ENCODE measurements at places on chromosomes 3 and 15.

DNA sequence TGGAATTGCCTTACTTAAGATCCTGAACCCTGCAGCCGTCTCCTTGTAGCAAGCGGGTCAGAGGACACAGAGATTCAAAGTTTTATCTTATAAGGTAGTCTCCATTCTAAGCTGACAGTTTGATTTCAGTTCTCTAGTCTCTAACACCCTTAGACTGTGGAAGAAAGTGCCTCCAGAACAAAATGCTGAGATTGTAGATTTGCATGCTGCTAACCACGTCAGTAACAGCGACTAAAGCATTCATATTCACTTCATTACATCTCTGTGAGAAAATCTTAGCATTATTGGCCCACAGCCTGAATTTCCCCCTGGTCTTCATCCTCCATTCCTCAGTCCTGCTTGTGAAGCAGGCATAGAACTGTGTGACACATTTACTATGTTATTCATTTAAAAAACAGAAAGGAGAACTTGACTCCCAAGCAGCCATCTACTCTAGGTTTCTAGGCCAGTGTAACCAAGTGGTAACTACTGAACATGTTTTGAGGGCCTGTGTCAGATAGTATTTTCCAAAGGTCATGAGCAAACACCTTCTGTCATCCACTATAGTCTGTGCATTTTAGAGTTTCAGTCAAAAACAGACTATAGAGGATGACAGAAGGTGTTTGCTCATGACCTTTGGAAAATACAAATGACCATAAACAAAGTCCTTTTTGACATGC, 27.4 kb downstream of the ARIH2 start:
- DNase-seq = no peak

GRCh38 chr3:196774848-196775422, 35.3 kb downstream of the PAK2 start:
- no peak for DNase-seq

GRCh38 chr15:96046620-96047240, 283.8 kb upstream of the NR2F2 start:
- no peak for DNase-seq

DNA sequence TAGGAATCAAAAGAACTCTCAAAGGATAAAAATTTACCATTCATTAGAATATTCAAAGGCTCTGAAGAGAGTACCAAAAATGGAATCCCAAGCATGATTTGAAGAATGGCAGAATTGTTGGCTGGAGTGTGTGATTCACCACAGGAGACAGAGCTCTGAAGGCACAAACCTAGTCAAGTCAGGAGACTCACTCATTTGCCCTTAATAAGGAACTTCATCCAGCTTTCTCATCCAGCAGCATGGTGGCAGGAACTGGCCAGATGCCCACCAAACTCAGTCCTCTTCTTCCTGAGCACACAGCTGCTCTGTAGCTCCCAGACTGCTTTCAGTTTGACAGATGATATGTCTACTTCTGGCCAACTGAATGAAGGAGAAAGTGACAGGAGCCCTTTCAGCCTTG, 16.5 kb upstream of the HEG1 start:
- no peak for DNase-seq

GRCh38 chr3:116270056-116270455, 175.2 kb downstream of the LSAMP start:
- no peak for DNase-seq

DNA sequence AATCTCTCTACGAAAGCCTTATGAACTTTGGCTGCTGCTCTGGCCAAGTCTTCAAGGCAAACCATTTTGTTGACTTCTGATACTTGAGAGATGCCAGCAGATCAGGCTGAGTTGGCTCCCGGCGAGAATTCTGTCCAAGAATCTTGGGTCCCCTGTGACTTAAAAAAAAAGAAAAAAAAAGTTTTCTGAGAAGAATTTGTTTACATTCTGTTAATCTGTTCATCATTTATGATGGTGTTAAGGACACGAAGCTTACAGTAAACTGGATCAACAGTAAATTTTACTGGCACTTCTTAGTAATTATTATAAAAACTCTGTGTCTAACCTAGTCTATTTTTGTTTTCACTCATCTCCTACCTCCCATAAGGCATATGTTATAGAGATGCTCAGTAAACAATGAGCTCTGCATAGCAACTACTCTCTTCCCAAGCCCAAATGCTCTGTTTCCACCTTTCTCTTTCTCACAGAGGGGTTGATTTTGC, 320.9 kb upstream of the RASGRP1 start:
- no peak for DNase-seq

- DNase-seq = no peak
These were observed 19.7 kb downstream of the CORO2B start for GRCh38 chr15:68598171-68599152.

- no peak for DNase-seq
These were observed 62.6 kb downstream of the SMAD3 start for GRCh38 chr15:67127965-67128364.

DNA sequence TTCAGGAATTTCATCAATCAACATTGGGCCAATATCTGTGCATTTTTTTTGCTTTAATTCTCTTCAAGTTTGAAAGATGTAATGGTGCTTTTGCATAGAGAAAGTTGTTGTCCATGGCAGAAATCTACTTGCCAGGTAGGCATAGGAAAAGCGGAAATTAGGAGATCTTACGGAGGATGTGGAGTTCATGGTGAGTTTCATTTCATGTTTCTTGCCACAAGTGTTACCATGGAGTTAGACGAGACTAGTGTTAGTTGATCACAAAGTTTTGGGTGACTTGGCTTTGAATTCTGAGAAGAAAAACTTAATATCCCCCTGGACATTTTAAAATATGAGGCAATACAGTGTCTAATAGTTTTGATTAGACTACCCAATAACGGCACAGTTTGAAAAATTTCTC, 1.0 kb upstream of the P2RY13 start:
- no peak for DNase-seq

DNA sequence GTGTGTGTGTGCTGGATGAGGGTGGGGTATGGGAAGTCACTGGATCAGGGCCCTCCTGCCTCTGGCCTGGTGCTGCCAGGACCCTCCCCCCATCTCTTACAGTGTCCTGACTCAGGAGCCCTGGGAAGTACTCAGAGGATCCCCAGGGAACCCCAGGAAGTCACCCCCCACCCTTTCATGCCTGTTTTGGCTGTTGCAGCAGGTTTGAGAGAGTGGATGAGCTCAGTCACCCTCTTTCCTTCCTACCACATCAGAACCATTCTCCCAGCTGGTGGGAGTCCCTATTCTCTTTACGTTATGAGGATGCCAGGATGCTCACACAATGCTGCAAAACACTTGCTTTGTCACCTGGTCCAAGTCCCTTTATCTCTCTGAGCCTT, 59.0 kb downstream of the BDH1 start:
- DNase-seq = no peak

DNA sequence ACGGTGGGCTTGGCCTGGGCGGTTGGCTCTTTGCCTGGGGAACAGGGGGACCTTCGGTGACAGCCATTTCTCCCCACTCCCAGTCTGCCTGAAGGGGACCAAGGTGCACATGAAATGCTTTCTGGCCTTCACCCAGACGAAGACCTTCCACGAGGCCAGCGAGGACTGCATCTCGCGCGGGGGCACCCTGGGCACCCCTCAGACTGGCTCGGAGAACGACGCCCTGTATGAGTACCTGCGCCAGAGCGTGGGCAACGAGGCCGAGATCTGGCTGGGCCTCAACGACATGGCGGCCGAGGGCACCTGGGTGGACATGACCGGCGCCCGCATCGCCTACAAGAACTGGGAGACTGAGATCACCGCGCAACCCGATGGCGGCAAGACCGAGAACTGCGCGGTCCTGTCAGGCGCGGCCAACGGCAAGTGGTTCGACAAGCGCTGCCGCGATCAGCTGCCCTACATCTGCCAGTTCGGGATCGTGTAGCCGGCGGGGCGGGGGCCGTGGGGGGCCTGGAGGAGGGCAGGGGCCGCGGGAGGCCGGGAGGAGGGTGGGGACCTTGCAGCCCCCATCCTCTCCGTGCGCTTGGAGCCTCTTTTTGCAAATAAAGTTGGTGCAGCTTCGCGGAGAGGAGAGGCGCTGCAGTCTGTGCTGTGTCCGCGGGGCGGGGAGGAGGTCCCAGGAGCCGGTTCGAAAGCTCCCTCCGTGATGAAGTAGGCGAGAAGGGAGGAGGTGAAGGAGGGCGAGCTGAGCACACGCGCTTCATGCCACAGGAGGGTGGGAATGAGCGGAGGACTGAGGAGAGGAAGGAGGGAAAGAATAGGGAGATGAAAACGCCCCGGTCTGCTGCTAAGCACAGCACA, 9.6 kb downstream of the CLEC3B start:
- peak; percentile 24 for DNase-seq

- DNase-seq = no peak
These were observed 174.2 kb upstream of the FRMD4B start for GRCh38 chr3:69560116-69560515.

DNA sequence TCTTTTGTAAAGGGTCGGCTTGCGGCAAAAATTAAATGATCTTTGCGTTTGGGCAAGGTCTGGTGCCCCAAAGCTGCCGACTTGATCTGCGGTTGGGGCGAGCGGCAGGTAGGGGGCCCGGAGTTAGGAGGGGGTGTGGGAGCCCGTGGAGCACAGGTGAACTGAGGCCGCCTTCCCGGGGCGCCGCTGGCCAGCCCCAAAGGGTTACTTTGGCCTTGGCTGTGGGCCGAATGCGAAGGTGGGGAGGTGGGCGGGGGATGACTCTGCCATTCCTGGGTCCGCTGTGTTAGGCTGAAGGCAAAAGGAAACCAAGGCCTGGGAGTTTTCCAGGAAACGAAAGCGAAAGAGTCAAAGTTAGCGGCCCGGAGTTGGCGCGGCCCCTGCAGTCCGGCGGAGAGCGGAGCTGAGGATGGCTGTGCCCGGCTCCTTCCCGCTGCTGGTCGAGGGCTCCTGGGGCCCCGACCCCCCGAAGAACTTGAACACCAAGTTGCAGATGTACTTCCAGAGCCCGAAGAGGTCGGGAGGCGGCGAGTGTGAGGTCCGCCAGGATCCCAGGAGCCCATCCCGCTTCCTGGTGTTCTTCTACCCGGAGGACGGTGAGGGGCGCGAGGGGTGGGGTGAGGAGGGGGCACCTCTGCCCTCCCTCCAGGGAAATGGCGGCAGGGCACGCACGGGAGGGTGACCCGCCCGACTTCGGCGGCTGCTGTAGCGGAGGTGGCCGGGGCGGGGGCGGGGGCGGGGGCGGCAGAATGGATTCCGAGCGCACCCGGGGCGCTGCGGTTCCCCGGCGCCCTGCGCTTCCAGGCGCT, at the start of gene PARP14:
Gene PARP14, plus strand, starts transcription at position 365 of the 809 bp plus-strand sequence. Its CDS starts 45 bp downstream, at position 410.
- peak; percentile 47 for DNase-seq

- no peak for DNase-seq
These were observed 78.5 kb upstream of the LARS2 start for GRCh38 chr3:45309876-45310275.

DNA sequence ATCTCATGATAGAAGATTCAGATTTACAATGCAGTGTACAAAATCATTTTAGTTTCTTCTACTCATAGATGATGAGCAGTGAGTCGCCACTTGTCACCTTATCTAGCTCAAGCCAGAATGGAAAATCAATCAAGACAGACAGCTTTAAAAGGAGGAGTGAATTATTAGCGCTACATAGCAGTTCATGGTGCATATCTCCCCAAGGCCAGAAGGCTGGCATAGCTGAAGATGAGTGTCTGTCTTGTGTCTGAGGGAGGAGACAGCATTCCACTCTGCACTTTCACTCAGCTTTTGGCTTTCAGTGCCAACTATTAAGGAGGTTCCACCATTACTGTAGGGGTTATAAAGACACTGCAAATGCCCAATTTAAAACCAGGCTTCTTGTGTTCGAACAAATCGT, 804.1 kb upstream of the LMCD1 start:
- no peak for DNase-seq

DNA sequence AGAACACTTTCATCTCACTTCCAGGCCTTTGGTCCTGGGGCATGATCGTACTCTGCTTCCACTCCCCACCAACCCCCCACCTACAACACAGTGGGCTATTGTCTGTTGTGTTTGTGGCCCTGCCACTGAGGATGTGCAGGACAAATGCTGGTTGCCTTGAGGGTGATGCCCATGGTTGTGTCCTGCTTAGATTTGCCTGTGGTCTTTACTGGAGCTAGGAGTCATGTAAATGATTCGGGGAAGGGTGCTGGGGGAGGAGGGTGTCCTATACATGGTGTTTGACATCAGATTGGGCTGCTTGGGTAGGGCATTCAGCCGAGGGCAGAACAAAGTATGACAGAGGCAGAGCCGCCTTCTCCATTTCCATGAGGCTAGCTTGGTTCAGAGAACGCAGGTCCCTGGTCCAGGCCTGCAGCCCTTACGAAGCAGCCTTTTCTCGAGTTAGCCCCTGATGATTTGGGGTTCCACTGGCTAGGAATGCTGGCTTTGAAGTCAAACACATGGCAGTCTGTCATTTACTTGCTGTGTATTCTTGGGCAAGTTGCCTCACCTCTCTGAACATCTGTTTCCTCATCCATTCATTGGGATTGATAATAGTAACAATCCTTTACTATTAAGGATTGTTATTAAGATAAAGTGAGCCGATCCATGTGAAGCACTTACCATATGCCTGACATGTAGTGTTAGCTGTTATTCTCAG, 6.9 kb downstream of the CORO2B start:
- DNase-seq = no peak

GRCh38 chr15:75200765-75201615, 692 bp upstream of the C15orf39 start:
- peak; percentile 32 for DNase-seq

- no peak for DNase-seq
These were observed 100.1 kb upstream of the SMAD3 start for GRCh38 chr15:66965201-66965900.

- no peak for DNase-seq
These were observed 307.4 kb downstream of the THSD4 start for GRCh38 chr15:71422530-71423259.

GRCh38 chr3:195096484-195097330, 174.3 kb downstream of the XXYLT1 start:
- DNase-seq = no peak

DNA sequence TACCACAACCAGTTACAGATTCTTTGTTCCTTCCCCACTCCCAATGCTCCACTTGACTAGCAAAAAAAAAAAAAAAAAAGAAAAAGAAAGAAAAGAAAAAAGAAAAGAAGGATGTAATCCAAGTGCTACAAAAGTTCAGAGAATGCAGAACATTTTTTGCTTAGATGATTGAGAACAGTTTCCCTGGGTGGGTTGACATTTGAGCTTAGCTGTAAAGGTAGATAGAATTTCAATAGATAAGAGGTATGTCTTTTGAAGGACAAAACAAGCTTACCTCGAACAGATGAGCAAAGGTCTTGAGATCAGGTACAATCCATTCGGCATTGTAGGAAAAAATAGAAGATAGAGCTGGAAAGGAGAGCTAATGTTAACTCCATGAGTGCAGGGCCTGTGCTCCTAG, 344.6 kb upstream of the NECTIN3 start:
- DNase-seq = no peak

DNA sequence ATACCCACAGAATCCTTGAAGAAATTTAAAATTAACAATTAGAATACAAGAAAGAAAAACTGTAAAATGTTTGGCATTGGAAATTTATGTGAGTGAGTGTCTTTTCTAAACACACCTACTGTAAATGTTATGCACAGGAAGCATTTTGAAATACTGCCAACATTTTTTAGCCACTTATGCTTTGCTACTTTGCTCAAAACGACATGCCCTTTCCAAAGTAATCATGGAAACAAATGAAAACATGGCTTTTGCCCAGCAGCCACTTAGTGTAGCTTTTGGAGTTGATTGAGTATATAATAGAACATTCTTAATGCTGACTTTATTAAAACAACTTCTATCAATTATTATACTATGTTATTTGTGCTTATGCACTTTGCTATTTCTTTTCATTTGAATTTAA, 823.0 kb downstream of the CADM2 start:
- no peak for DNase-seq

GRCh38 chr3:134858441-134859035, 63.5 kb downstream of the EPHB1 start:
- DNase-seq = no peak
